Pulmonary artery endothelial cell (primary cell): ENCODE measurements at places on chromosomes 16 and 17. TPM values are rescaled to one million over a fixed set of nuclear protein-coding genes. Genes with fewer than 3 reads are reported as not detected.

Gene PRSS8
- not detected in 2 replicates for total RNA-seq

Gene NPTX1
- 0.07 TPM in 2 replicates for total RNA-seq

Gene CDH16
- total RNA-seq, result not detected in 2 replicates

Gene CNGB1
- 0.11 and 0.20 TPM in 2 replicates for total RNA-seq

Gene GPR139
- total RNA-seq, result not detected in 2 replicates

Gene CA4
- 0.20 TPM in 1 of 2 replicates, not detected in the other for total RNA-seq

Gene CCL4
- not detected in 2 replicates for total RNA-seq

Gene SLC38A8
- not detected in 2 replicates for total RNA-seq

Gene ABCA6
- total RNA-seq, result 32.0 and 100 TPM in 2 replicates

Gene DNAAF1
- under 0.01 and 0.07 TPM in 2 replicates for total RNA-seq

Gene TBC1D3I
- 0.14 TPM in 1 of 2 replicates, not detected in the other for total RNA-seq

Gene SEPTIN1
- total RNA-seq, result 0.13 TPM in 1 of 2 replicates, not detected in the other

Gene CCP110
- total RNA-seq, result 11.3 and 22.9 TPM in 2 replicates

Gene CCDC144A
- total RNA-seq, result 2.6 and 7.2 TPM in 2 replicates

Gene WSCD1
- 37.3 and 49.5 TPM in 2 replicates for total RNA-seq

Gene PDP2
- 9.4 and 12.1 TPM in 2 replicates for total RNA-seq

Gene TBC1D3H
- total RNA-seq, result not detected in 2 replicates

Gene TMIGD1
- not detected in 2 replicates for total RNA-seq

Gene CLEC16A
- total RNA-seq, result 13.0 and 14.0 TPM in 2 replicates

Gene ASIC2
- under 0.01 and 0.04 TPM in 2 replicates for total RNA-seq

Gene HSF5
- 0.04 and 0.07 TPM in 2 replicates for total RNA-seq

Gene KRTAP9-1
- total RNA-seq, result not detected in 2 replicates

Gene MEFV
- total RNA-seq, result not detected in 2 replicates

Gene TMEM98
- 114 and 210 TPM in 2 replicates for total RNA-seq

Gene ACE
- 30.6 and 38.3 TPM in 2 replicates for total RNA-seq
